ENCODE measurements at places on chromosomes 13 and 19.

- no peak for DNase-seq
Observed at GRCh38 chr19:2308114-2308556, at the start of gene LINGO3. LINGO3 (minus strand) TSS chr19:2308154; CDS start chr19:2291776, 16,378 bp downstream.

- no peak for DNase-seq
Observed at GRCh38 chr19:51259348-51260245, 8.7 kb downstream of the SIGLECL1 start.

- no peak for DNase-seq
Observed at GRCh38 chr13:49569993-49570689, 15.2 kb downstream of the RCBTB1 start.

GRCh38 chr19:57830071-57830602 is at the start of gene ZNF587B:
ZNF587B (plus strand) TSS chr19:57830299; CDS start chr19:57830529, 230 bp downstream.
- DNase-seq = no peak
